Cerebellar nuclear complex (tissue), 1 donor: ENCODE measurements at places on chromosomes 4 and X.

DNA sequence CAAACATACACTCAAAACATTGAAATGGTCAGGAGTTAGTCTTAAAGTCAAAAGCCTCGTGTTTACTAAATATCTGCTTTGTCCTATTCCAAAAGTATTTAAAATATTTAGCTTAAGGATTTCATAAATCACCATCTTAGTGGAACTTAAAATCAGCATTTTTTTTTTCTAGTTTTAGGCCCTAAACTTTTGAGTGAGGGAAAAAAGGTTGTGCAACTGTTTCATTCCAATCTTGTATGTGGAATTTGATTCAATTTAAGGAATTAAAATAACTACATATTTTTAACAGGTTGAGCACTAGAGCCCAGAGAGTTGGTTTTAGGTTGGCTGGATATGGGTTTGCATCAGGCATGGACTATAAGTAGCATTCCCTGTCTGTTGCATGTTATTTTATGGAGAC is 35.7 kb upstream of the ANK2 start:
- no peak for DNase-seq

- DNase-seq: no peak
Measured at GRCh38 chr4:181793096-181793495, 450.1 kb upstream of the TENM3 start.

DNA sequence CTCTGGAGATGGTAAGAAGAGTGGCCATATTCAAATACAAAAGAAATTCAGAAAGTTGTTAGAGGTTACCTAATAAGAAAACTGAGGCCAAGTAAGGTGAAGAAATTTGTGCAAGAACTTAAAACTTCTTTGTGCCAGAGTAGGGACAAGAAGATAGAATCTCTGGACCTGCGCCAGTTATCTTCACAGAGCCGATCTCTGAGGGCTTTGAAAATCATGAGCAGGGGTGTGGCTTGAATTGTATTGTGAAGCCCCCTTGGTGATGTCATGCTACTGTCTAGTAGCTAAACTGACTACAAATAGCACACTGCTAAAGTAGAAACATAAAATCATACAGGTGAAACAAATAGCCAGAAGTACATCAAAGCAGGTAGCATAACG is 184.6 kb downstream of the UGT8 start:
- DNase-seq: no peak

GRCh38 chr4:125750399-125750798 is 435.6 kb downstream of the FAT4 start:
- DNase-seq: no peak

DNA sequence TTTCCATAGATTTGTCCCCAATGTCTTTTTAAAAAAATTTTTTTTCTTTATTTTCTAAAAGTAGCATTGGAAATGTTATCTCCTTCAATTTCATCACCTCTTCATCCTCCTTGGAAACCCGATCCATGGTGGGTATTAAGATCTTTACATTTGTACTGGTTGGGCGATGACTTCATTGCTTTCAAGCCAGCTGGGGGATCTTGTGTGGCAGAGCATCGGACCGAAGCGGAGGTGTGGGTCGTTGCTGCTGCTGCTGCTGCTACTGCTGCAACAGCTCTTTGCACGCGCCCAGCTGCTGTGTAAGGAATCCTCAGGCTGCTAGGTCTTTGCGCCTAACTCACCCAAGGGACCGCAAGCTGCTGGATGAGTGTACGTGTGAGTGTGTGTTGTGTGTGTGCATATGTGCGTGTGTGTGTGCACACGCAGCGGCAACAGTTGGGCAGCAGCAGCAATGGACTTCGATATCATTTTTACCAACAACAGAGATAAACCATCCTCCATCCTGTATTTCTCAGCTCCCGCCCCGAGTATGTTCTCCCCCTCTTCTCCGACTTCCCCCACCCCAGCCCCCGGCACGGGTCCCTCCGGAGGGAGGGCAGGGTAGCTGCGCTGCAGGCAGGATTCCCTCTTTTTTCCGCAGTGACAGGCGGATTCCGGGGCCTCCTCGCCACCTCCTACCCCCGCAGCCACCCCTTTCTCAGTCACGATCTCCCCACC is 768 bp upstream of the CDKL5 start:
- DNase-seq: no peak

DNA sequence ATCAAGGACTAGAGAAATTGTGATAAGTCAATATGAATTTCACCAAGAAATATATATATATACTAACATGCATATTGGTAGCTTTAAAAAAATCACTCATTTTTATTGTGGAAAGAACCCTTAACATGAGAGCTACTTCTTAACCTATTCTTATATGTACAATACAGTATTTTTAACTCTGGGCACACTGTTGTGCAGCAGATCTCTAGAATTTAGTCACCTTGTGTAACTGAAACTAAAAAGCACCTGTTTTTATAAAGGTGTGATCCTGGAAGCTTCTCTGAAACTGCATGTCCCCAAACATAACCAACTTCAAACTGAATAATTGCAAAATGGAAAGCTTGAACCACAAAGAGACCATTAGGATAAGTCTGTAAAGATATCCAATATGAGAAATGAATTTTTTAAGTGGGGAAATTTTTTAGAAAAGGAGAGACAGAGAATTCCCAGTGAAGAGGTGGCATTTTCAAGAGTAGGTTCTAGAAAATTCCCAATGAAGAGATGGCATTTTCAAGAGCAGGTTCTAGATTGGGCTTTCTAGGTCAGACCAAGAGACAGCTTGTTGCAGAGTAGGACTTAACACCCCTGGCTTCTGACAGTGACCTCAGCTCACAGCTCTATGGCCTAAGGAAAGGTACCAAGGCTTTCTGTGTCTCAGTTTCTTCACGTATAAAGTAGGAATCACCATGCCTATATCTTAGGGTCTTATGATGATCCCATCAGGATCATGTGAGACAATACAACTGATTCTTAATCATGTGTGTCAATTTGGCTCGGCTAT is 22.0 kb upstream of the PPARGC1A start:
- no peak for DNase-seq

- no peak for DNase-seq
Measured at GRCh38 chr4:107192601-107193000, 156.5 kb upstream of the DKK2 start.

- no peak for DNase-seq
Measured at GRCh38 chrX:2370456-2370855, 130.3 kb downstream of the DHRSX start.

GRCh38 chr4:16418814-16419213 is 192.5 kb upstream of the TAPT1 start:
- no peak for DNase-seq
